Mucosa of descending colon (tissue), 3 donors: ENCODE measurements at places on chromosomes 6 and 20. TPM values are rescaled to one million over a fixed set of nuclear protein-coding genes. Genes with fewer than 3 reads are reported as not detected.
A peak's percentile ranks its signal among the peaks of the same experiment; 100 is the strongest.

- DNase-seq: no peak
Measured at GRCh38 chr20:2283706-2284423, 11.9 kb upstream of the TGM3 start.

DNA sequence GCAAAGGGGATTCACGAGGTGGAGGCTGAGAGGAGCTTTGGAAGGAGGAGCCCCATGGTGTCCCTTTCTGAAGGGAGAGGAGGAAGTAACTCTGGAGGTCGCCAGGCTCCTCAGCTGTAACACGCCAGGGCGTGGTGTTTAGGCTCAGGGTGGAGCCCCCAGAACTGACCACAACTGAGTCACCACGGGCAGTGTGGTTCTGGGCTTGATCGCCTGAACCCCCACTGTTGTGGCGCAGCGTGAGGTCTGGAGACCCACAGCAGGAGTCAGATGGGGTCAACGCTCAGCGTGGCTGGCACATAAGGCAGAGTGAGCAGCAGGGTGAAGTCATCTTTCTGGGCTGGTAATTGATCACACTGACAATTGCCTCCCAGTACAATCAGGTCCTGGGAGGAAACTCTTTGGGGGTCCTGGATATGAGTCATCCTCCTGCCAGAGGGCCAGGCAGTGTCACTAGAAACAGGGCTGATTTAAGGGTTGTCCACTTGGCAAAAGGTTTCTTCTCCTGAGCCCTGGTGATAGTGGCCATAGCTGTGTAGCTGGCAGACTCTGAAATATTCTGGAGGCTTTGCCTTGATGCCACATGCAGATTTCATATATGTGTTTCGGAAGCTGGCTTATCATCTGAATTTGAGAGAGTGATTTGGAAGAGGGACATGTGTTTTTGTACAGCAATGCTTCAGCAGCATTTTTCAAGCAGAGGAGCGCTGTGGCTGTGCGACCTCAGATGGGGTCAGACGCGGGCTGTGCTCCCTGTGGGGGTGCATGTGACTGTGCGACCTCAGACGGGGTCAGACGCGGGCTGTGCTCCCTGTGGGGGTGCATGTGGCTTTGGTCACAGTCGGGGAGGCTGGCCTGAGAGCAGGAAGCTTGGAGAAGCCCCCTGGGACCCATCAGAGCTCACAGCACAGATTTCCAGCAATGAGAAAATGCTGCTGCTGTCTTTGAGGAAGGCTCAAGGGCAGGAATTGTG lies 50.0 kb downstream of the SYNJ2 start:
- peak; percentile 77 for DNase-seq

GRCh38 chr6:33144373-33144772 lies 47.9 kb downstream of the COL11A2 start:
- no peak for DNase-seq

- no peak for DNase-seq
Measured at GRCh38 chr6:37551867-37552266, 52.2 kb upstream of the CCDC167 start.

- no peak for DNase-seq
Measured at GRCh38 chr20:10659651-10660601, 13.9 kb downstream of the JAG1 start.

DNA sequence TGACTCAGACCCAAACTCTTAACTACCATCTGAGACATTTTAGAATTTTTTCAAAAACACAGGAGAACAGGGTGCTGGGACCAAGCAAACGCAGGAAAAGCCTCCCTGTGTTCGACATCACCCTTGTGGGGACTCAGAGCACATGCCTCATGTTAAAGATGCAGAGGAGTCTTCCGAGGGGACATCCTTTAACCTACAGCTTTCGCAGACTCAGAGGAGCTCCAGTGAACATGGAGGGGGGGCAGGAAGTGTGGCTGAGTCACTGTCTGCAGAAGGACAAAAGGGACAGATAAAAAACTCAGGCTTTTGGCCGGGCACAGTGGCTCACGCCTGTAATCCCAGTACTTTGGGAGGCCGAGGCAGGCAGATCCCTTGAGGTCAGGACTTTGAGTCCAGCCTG lies 15.1 kb downstream of the BMP7 start:
- no peak for DNase-seq

DNA sequence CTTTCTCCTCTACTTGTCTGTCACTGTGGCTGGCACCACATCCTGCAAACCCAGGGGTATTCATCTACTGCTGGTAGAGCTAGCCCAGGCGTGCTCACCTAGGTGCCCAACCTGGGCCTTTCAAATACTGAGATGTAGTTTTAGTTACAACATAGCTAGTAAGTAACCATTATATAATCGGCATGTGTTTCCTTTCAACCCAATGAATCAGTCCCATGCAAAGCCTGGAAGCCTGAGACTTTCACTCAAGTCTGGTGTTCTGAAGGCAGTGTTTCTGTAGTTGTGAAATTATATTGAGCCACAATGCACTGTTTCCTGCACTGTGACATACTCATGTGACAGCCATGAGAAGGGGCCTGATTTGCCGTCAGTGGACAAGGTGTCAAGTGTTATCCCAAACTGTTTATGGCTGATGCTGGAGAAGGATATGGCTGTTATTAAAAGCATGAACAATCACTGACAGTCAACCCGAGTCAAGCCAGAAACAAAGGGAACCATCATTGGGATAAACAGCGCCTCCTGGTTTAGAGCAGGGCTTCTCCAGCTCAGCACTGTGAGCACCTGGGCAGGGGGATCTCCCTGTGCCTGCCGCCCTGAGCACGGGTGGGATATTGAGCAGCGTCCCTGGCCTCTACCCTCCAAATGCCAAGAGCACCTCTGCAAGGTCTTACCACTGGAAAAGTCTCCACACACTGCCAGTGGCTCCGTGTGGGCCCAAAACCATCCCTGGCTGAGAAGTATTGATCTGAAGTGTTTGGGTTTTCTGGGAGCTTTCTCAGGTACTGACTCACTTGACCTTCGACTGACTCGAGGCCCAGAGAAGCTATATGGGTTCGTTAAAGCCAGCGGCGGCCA lies 1.6 kb downstream of the PSMA7 start:
- peak; percentile 39 for DNase-seq

DNA sequence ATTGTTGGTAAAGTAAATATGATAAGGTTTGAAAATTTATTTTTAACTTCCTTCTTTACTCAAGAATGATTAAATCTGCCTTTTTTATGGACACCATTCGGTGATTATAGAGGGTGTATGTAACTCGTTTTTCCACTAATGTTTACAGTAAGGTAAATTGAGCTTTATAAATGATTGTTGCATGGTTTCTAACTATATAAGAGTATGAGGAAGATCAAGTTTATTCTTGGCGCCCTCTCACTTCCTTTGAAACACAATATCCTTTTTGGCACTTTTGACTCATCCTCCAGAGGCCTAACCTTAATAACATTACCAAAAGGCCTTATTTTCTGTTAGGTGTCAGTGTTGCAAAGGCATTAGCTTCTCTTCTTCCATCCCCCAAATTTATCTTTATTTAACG lies 41.8 kb upstream of the MTRF1L start:
- no peak for DNase-seq

DNA sequence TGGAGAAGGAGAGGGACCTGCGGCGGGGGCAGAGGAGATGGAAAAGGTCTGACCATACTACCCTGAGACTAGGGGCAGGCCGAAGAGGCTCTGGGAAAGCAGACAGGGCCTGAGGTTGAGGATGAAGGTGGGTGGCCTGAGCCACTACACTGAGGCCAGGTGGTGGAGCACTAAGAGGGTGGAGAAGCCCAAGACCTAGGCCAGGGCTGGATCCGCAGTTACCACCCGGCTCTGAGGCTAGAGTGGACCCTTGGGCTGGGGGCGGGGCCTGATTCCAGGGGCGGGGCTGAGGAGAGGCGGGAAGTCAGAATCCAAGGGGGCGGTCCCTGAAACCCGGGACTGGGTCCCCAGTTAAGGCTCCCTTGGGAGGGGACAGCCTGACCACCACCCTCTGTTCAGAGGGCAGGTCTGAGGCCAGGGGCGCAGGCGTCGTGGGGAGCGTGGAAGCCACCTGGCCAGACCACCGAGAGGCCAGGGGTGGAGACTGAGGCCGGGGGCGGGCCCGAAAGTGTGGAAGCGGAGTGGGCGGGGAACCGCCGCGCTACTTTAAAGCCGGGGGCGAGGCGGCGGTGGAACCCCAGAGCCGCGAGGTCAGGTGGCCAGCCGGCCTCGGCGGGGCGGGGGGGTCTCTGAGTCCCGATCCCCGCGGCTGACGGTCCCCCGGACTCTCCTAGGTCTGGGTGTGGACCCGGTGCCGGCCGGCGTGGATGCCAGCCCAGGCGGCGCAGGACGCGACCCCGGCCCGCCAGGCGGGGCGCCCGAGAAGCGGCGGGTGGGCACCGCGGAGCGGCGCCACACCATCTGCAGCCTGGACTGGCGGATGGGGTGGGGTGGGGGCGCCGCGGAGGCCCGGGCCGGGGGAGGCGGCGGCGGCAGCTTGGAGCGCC lies 8.3 kb downstream of the CCM2L start:
- DNase-seq: peak; percentile 79

DNA sequence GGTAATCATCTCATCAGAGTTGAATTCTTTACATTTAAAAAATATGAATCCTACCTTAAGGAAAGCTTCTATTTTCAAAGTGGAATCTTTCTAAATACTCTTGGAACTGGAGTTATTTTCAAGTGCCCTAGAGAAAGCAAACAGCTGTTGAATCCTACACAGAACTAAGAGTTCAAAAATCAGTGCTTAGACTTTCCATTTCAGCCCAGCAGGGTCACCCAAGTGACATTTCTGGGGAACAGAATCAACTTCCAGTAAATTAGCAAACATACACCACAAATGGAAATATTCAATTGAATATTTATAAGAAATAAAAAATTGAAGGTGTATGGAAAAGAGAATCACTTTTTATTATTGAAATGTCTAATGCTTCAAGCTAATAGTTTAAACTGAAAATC lies 427.7 kb upstream of the NOX3 start:
- DNase-seq: no peak

Gene VNN1
- total RNA-seq: 2.3 TPM

Gene C6orf163
- 2.7 TPM for total RNA-seq

Gene SLC22A1
- total RNA-seq: 1.9 TPM

Gene LY6G6F
- not detected for total RNA-seq

Gene ZNF391
- total RNA-seq: 1.6 TPM
